ENCODE measurements at places on chromosomes 7 and 10.

DNA sequence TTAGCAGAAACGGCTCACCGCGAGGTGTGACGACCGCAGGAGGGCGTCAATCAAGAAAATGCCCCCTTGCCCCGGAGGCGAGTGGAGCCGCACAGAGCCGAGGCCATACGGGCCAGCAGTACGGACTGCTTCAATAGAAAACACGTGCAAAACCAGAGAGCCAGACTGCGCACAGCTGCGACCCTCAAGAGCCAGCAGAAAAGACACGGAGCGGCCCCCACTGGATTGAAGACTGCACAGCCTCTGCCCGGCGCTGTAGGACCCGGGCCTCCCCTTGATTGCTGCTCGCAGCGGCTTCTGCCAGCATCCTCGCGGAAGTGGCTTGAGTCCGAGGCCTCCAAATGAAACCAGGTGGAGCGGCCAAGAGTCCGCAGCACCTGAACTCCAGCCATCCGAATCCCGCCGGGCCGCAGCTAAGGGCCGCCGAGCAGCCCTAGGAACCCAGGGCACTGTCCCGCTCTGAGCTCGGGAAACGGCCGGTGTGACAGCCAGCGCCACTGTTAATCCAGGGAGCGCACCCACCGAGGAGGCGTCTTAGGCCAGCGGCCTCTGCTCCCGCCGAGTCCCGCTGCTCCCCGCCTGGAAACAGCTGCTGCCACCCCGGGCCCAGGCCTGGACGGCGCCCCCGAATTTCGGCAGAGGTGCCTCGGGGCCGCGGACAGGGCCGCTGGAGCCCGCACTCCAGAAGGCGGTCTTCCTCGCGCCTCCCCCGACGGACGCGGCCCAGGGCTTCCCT, 660 bp upstream of the HHEX start:
- no peak for DNase-seq

DNA sequence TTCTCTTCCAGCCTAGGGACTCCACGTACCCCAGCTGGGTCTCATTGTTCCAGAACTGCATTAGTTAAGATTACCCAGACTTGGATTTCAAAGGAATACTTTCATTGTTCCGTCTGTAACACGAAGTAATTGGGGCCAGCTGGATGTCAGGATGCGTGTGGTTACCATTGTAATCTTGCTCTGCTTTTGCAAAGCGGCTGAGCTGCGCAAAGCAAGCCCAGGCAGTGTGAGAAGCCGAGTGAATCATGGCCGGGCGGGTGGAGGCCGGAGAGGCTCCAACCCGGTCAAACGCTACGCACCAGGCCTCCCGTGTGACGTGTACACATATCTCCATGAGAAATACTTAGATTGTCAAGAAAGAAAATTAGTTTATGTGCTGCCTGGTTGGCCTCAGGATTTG, 21.0 kb downstream of the LRRC17 start:
- no peak for DNase-seq

DNA sequence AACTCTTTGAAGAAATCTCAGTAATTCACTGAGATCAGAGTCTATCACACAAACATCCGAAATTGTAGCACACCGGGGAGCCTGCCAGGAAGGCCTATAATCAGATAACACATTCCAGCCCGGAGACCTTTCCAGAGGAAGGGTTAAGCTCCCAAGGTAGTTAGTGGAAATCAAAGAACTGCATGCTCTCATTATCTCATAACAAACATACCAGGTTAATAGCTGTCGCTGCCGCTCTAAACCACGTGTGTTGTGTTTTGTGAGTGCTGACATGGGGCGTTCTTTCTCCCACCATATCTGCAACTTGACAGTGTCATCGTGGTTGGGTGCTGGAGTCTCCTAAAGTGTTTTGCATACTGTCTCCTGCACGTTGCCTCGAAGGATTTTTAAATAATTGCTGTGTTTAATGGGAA, 120.7 kb upstream of the CARD11 start:
- DNase-seq = no peak

GRCh38 chr7:117020591-117020973, 67.3 kb downstream of the ST7 start:
- DNase-seq = no peak

- DNase-seq = no peak
Measured at GRCh38 chr7:107907-108306, 84.5 kb upstream of the FAM20C start.

- DNase-seq = no peak
Measured at GRCh38 chr7:72292118-72292517, 120.0 kb downstream of the CALN1 start.
